Stimulated activated CD8-positive, alpha-beta memory T cell treated with anti-CD3 and anti-CD28 coated beads, Interleukin-4, amount 100 ng/mL, for 24 hours (primary cell): ENCODE measurements at places on chromosomes 16 and 17.

- no peak for DNase-seq
Observed at GRCh38 chr17:2457913-2458312, 53.8 kb downstream of the METTL16 start.

DNA sequence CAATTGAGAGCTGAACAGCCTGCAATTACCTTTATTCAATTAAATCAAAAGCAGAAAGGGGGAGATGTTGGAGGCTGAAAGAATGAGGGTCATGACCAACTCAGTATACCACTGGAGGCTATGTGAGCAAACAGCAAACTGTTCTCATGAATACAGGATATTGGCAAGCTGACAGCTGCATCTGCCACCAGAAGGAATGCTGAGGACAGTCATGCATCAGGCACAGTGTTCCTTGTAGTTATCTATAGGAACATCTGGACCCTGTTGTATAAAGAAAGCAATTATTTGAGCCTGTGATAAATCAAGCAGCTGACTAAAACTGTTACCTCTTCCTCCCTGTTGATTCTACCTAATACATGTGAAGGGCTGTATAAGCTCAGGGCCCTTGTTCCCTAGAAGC is 2064.6 kb downstream of the TP53TG3F start:
- no peak for DNase-seq

- no peak for DNase-seq
Observed at GRCh38 chr17:39972271-39972670, 8.3 kb upstream of the PSMD3 start.

GRCh38 chr17:73462823-73463222 is 151.0 kb upstream of the CDC42EP4 start:
- DNase-seq, result no peak

- peak; percentile 36 for DNase-seq
Observed at GRCh38 chr17:4004517-4005295, 40.5 kb upstream of the ATP2A3 start.

DNA sequence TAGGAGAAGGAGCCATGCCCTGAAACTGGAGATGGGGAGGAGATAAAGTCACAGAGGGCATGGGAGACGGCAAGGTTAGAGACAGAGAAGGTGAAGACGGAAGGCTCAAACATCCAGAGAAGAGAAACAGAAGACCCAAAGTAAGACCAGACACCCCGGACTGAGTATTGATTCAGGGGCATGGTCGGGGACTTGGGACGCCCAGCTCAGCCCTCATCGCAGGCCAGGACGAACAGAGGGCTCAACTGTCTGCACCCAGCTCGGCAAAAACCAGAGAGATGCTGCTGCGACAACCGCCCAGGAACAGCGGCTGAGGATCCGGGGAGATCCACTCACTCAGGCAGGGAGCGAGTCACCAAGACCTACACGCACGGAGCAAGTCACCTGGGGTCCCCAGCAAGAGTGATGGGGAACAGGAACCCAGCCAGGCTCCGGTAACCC is 999 bp downstream of the XYLT1 start:
- no peak for DNase-seq

DNA sequence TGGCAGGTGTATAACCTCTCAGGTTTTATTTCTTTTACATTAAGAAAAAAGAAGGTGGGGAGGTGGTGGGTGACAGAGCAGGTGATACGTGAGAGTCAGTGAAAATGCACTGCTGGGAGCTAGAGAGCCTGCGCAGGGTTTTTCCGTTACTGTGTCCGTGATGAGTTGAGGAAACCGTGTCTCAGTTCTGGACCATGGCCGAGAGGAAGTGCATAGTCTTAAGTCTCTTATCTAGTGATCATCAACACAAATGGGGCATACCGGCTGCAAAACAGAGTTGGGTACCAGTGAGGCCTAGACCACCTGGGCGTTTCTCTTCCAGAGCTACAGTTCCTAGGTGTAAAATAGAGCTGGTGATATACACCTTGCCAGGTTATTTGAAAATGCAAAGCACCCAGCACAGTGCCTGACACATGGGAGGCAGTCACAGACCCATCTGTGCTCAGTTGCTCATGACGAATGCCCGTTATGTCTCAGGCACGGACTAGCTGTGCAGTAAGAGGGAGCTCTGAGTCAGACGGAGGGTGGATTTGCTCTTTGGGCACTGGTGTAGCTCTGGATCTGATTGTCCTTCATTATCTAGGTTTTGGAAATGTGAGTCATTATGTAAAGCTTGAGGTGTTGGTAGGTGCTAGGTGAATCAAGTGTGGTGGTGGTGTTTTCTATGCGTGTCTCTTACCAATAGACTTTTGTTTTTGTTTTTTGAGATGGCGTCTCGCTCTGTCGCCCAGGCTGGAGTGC is 60.9 kb downstream of the RPTOR start:
- peak; percentile 24 for DNase-seq

GRCh38 chr17:66448026-66448639 is 145.7 kb downstream of the PRKCA start:
- DNase-seq, result no peak

DNA sequence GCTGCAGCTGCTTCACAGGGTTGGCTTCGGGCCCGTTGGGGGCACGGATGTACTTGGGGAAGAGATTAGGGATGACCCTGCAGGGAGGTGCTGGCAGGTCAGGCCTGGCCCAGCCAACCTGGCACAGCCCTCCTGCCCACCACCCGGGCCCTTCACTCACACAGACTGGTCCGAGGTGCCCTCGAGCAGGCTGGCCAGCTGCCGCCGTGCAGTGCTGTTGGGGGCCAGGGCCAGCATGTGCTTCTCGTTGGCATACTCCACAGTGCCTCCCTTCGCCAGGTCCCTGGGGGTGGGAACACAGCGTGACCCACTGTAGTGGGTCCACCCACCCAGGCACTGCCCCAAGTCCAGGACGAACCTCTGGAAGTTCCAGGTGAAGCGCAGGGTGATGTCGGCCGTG is 9.9 kb downstream of the CTU2 start:
- no peak for DNase-seq

DNA sequence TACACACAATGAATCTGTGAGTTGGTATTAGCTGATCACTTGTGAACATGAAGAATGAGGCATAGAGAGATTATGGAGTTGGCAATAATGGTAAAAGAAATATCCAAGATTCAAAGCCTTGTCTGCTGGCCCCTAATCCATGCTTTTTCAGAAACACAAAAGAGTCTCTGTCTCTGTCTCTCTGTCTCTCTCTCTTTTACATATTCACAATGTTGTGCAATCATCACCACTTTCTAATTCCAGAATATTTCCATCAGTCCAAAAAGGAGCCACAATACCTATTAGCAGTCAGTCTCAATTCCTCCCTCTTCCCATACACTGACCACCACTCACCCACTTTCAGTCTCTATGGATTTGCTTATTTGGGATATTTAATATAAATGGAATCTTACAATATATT is 370.1 kb upstream of the CDH8 start:
- DNase-seq, result no peak

DNA sequence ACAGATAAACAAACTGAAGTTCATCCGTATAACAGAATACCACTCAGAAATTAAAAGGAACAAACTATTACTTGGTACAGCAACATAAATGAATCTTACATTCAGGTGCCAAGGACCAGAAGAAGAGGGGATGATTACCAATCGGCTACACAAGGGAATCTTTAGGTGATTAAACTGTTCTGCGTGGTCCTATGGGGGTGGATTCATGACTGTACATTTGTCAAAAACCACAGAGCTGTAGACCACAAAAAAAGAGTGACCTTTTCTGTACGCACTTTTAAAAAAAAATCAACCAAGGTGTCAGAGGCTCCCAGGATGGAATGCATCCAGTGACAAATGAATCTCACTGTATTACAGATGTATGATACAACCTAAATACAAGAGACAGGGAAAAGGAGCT is 110.8 kb downstream of the CDYL2 start:
- no peak for DNase-seq

DNA sequence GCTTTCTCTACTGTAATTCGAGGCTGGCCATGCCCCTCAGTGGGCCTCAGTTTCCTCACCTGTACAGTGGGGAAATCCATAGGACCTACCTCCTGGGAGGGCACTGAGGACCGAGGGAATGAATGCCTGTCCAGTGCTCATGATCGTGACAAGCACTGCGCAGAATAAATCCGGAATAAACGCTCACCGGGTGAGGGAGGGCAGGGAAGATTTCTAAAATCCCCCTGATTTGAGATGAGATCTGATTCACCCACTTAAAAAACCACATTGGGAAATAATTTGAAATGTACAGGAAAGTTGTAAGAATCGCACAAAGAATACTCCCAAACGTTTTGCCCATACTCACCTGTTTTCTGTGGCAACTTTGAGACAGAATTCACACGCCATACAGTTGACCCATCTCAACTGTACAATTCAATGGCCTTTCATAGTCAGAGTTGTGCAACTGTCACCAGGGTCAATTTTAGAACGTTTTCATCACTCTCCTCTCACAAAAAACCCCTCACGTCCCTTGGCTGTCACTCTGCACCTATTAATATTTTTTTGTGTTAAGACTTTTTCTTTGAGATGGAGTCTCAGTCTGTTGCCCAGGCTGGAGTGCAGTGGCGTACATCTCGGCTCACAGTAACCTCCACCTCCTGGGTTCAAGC is 49.8 kb downstream of the IRF8 start:
- no peak for DNase-seq

DNA sequence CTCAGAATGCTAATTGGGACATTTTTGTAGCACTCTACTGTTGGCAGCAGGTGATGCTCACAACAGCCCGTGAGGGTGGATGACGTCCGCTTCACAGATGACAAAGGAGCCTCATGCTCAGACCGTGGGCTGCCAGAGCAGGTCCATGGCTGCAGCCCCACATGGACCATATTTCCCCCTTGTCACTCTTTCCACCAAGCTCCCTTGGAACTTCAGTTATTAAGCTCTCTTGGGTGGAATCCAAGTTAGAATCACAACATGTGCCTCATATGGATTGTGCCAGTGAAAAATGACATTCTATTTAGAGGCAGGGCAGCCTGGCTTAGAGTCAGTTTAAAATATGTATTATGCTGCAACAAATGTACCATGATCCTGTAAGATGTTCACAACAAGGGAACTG is 33.2 kb upstream of the STH start:
- no peak for DNase-seq

DNA sequence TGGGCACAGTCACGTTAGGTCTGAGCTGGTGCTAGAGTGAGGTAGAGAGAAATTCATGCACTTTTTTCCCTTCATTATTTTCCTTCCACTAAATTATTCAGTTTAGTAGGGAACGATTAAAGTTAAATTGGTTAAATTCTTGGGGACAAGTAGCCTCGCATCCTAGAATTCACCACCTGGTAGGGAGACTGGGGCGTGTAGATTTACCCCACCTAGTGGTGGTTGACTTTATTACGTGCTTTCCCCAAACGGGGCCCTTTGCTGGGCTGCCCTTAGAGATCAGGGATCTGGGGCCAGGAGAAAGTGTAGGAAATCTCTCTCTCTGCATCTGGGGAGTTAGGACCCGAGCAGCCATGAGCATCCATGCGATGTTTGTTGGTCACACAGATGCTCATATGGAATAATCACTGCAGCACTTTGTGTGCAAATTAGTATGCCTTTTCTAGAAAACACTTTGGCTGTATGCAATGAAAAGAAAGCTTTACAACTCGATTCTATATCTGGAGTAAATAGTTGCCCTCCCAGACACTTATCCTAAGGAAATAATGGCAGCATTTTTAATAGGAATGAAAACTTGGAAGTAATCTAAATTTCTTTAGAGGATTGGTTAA is 107.0 kb downstream of the PLCG2 start:
- DNase-seq, result no peak

GRCh38 chr17:38509772-38510420 is 81.6 kb downstream of the ARHGAP23 start:
- DNase-seq, result no peak

DNA sequence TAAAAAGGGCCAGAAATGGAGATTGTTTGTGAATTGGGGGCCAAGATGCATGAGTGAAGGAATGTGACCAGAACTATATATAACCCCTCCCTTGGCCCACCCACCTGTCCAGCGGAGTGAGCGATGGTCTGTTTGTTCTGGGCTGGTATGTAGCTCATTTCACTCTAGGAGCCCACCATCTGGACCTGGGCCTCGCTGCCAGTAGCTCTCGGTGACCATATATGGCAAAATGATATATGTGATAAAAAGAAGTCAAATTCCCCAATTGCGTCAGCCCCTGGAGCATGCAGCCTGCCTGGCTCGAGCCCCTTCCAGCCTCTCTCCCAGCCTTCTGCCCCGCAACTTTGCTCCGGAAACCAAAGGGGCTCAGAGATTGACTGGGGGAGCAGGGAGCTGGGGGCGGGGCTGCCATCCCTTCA is 47.3 kb downstream of the CCDC42 start:
- DNase-seq, result no peak

GRCh38 chr16:19274165-19274797 is 11.2 kb upstream of the CLEC19A start:
- DNase-seq, result no peak

DNA sequence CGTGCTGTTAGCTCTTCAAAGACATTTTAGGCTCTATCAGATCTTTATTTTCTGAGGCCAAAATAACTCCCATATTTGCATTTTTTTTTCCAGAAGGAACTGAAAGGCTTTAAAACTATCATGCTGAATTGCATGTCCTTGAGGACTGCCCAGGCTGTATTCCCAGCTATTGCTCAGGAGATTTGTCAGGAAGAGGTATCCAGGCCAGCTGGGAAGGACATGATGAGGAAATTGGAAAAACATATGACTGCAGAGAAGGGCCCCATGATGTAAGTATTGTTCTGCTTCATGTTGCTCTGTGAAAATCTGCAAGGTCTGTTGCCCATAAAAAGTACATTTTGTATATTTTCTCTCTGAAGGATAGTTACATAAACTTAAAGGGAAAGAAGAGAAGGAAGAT is 5.7 kb downstream of the CDC6 start:
- no peak for DNase-seq

DNA sequence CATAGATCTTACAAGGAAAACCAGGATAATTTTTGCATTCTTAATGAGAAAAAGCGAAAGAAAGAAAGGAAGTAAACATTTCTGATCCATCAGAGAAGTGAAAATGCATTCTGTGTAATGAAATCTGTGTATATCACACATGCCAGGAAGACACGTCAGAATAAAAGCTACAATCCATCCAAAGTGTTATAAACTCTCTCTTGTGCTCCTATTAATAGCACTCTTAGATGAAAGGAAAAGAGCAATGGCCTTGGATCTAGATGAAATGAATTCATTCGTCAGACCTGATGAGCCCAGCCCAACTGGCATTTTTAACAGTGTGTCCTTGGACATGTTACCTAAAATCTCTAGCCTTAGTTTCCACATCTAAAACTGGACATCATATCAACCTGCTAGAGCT is 885.5 kb downstream of the CDH11 start:
- no peak for DNase-seq

GRCh38 chr17:31560616-31561235 is 169.3 kb downstream of the RAB11FIP4 start:
- no peak for DNase-seq

DNA sequence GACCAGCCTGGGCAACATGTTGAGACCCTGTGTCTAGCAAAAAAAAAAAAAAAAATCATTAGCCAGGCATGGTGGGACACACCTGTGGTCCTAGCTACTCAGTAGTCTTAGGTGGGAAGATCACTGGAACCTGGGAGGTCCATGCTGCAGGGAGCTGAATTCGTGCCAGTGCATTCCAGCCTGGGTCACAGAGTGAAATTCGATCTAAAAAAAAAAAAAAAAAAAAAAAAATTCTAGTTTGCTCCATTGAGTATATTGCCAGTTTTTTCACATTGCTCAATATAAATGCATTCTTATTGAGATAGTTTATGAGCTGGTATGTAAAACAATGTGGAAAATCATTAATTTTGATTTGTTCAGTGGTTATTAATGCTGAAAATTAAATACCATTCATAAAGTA is 52.0 kb downstream of the ABHD15 start:
- no peak for DNase-seq
